CD8-positive, alpha-beta memory T cell (primary cell): ENCODE measurements at places on chromosomes 11 and 22. TPM values are rescaled to one million over a fixed set of nuclear protein-coding genes. Genes with fewer than 3 reads are reported as not detected.

Gene TSPAN18
- 0.60 TPM for total RNA-seq

Gene CELF1
- total RNA-seq, result 160 TPM

Gene KLHDC7B
- total RNA-seq, result 5.1 TPM

Gene MIOX
- 0.31 TPM for total RNA-seq

Gene LIMK2
- total RNA-seq, result 25.1 TPM

GRCh38 chr11:11732116-11732515, 109.7 kb upstream of the USP47 start:
- H3K4me3 ChIP-seq, result no peak overlapping the region
- no peaks in the 10 kb centered on the region for H3K27me3 ChIP-seq
- no peaks in the 10 kb centered on the region for H3K36me3 ChIP-seq

- no peak for DNase-seq
- H3K27ac ChIP-seq, result no peak overlapping the region
- H3K27me3 ChIP-seq, result no peaks in the 10 kb centered on the region
- no peaks in the 10 kb centered on the region for H3K36me3 ChIP-seq
Measured at GRCh38 chr11:105641433-105641832, 31.6 kb downstream of the GRIA4 start.

DNA sequence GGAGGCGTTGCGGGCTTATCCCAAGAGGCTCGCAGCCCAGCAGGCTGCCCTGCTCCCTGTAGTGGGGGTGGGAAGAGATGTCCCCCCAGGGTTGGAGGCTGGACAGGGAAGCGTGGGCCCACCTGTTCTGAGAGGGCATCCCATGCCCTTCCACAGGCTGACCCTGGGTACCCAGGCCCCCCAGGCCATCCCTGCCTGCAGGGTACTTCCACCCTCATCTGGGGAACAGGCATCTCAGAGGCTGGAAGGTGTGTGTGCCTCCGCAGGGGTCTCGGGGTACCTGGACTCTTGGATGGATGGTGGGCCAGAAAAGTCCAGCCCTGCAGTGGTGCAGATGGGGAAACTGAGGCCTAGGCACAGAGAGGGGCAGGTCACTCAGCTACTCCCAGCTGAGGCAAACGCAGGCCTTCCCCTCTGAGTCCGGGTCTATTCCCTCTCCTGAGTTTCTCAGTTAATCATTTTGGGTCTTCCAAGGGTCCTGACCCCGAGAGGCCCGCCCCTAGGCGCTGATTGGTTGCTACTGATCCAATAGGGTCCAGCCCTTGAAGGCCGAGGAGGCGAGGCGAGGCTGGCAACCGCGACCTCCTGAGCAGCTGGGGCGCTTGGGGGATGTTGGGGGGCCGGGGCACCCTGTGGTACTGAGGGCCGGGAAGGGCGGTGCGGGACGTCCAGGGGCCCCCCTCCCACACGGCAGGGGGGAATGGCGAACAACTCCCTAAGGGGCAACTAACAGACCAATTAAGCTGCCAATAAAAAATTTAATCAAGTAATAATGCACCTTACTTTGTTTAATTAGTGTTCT, 23.8 kb downstream of the FLRT1 start:
- peaks cover 10% of the 10 kb centered on the region for H3K4me1 ChIP-seq
- H3K27me3 ChIP-seq, result peaks cover 6% of the 10 kb centered on the region
- no peak overlapping the region for H3K27ac ChIP-seq
- DNase-seq, result no peak
- H3K36me3 ChIP-seq, result no peaks in the 10 kb centered on the region
- H3K4me3 ChIP-seq, result no peak overlapping the region

- H3K36me3 ChIP-seq, result no peaks in the 10 kb centered on the region
- H3K27ac ChIP-seq, result no peak overlapping the region
- no peak for DNase-seq
- no peaks in the 10 kb centered on the region for H3K27me3 ChIP-seq
Measured at GRCh38 chr11:17607083-17607429, 60.0 kb downstream of the OTOG start.

DNA sequence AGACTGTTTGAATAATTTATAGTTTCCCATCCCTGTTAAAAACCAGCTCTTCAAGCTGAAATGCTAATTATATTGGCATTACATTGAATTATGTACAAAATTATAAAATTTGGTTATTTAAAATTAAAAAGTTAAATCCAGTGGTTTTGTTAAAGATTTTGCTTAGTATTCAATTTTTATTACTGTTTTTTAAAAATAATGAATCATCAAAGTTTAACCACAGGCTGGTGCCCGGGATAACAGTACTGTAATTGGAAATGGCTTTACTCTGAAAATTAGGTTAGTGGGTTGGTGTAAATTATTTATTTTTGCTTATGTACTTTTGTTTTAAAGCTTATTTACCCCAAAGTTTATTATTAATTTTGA, 45.4 kb upstream of the WEE1 start:
- no peak for DNase-seq
- no peak overlapping the region for H3K27ac ChIP-seq
- peaks cover 17% of the 10 kb centered on the region for H3K36me3 ChIP-seq
- H3K4me1 ChIP-seq, result no peaks in the 10 kb centered on the region

DNA sequence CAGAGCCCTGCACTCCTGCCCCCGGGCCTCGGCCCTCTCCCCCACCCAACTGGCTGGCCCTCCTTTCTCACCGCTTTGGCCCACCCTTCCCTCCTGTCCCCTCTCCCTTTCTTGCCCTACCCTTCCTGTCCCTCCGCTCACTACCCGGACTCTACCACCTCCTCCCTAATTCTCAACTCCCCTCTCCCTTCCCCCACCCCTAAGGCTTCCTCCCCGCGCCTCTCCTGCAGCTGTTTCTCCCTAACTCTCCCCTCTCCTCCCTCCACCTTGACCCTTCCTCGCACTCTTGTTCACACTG, 421 bp downstream of the SLC15A3 start:
- H3K27me3 ChIP-seq, result no peaks in the 10 kb centered on the region
- no peaks in the 10 kb centered on the region for H3K36me3 ChIP-seq
- no peak overlapping the region for H3K27ac ChIP-seq
- H3K4me1 ChIP-seq, result peaks cover 16% of the 10 kb centered on the region
- no peak for DNase-seq
- peak overlapping the region; percentile 69 for H3K4me3 ChIP-seq

DNA sequence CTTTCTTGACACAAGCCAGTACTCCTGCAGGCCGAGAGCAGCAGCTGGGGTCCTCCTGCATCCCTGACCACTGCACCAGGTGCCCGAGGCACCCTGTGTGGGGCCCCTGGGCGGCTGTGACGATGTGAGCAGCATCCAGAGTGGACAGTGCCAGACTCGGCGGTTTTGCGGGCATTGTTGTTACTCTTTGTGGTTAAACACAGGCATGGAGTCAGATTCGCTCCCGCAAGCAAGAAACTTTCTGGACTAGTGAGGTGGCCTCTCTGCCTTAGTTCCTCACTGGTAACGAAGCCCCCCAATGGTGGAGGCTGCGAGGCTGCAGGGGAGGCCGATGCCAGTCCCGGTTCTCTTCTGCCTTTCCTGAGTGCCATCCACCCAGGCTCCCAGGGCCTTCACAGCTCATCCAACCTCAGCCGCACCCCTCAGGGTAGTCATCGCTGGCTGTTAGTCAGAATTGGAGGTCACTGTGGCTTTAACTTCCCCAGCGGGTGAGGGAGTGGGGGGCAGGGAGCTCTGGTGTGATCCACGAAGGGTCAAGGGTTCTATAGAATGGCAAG, 3.7 kb upstream of the CLDN5 start:
- DNase-seq, result no peak
- no peak overlapping the region for H3K27ac ChIP-seq
- no peaks in the 10 kb centered on the region for H3K4me1 ChIP-seq
- H3K4me3 ChIP-seq, result no peak overlapping the region
- H3K27me3 ChIP-seq, result peaks cover 7% of the 10 kb centered on the region

DNA sequence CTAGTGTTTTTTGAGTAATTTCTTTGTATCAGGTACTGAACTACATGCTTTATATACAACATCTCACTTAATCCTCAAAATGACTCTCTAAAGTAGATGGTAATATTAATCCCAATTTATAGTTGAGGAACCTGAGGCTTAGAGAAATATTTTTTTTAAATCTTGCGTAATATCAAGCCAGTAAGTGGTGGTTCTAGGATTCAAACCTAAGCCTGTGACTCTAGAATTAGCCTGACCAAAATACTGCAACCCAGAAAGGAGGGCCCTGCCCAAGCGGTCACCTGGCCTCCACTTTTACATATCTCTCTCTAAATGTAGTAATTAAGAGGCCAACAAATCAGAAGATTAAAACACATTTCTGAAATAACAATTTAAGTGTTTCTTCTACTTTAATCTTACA, 28.6 kb downstream of the SLC36A4 start:
- DNase-seq, result no peak
- H3K4me3 ChIP-seq, result no peak overlapping the region
- H3K27ac ChIP-seq, result no peak overlapping the region
- H3K36me3 ChIP-seq, result no peaks in the 10 kb centered on the region
- no peaks in the 10 kb centered on the region for H3K27me3 ChIP-seq
- H3K4me1 ChIP-seq, result no peaks in the 10 kb centered on the region

DNA sequence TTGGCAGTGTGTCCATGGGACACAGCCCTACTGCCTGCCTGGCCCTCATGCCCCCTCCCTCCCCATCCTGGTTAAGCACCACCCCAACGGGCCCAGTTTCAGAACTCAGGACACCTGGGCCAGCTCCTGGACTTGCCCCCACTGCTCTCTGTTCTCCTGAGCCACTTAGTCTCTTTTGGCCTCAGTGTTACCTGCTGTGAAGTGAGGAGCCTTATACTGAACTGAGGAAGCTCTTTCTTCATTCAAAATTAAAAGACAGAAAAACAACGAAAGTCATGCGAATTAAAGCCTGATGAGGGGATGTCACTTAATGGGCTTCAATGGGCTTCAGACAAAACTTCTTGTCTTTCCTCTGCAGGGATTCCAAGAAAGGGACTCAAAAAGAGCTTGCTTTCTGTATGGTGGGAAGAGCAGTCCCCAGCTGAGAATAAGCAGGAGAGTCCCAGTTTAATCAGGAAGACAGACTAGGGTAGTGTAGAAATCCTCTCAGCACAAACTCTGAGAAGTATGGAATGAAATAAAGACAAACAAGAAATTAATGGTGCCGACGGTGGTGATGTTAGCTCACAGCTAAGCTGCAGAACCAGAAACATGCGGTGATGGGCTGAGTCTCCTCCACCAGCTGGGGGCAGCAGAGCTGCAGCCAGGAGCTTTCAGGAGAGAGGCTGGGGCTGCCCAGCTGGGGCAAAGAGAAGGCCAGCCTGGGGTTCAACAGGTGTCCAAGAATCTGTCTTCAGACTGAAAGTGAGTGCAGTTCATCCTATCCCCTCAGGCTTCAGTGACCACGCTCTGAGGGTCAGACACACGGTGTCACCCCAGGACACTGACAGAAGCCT, 101.0 kb downstream of the GGTLC2 start:
- no peaks in the 10 kb centered on the region for H3K36me3 ChIP-seq
- H3K4me1 ChIP-seq, result peaks cover 8% of the 10 kb centered on the region
- H3K27ac ChIP-seq, result no peak overlapping the region
- no peak overlapping the region for H3K4me3 ChIP-seq

- DNase-seq, result no peak
- no peak overlapping the region for H3K27ac ChIP-seq
- no peaks in the 10 kb centered on the region for H3K27me3 ChIP-seq
- H3K4me1 ChIP-seq, result no peaks in the 10 kb centered on the region
Measured at GRCh38 chr11:12754021-12754420, 79.8 kb downstream of the TEAD1 start.

GRCh38 chr11:62132191-62132590, 8.4 kb downstream of the INCENP start:
- H3K36me3 ChIP-seq, result no peaks in the 10 kb centered on the region
- H3K4me1 ChIP-seq, result no peaks in the 10 kb centered on the region
- H3K27me3 ChIP-seq, result no peaks in the 10 kb centered on the region
- DNase-seq, result no peak

DNA sequence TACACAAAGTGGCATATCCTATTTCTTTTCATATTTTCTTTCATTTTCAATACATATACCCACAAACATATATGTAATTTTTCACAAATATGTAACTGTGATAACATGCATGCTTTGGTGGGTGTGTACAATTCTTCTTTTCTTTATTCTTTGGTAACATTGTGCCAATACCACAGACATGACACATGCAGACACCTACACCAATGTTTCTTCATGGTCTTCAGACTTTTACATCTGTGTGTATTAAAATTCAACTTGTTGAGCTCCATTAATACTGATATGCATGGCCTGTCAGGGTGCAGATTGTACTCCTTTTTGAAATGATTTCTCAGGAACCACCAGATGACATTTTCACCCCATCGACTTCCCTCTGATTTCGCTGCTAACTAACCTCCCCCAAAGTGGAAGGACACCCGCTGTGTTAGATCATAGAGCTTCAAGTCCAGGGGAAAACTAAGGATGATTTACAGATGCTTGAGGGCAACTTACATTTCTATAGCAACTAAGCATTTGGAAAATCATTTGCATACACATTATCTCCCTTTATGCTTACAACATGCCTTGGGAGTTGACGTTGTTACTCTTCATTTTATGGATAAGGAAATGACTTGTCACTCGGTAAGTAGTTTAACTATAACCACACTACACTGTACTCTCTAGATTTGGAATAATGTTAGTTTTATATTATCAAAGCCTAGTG, 10.5 kb upstream of the PANX3 start:
- no peak for DNase-seq
- H3K4me1 ChIP-seq, result no peaks in the 10 kb centered on the region
- H3K27me3 ChIP-seq, result peaks cover 8% of the 10 kb centered on the region
- no peak overlapping the region for H3K4me3 ChIP-seq

DNA sequence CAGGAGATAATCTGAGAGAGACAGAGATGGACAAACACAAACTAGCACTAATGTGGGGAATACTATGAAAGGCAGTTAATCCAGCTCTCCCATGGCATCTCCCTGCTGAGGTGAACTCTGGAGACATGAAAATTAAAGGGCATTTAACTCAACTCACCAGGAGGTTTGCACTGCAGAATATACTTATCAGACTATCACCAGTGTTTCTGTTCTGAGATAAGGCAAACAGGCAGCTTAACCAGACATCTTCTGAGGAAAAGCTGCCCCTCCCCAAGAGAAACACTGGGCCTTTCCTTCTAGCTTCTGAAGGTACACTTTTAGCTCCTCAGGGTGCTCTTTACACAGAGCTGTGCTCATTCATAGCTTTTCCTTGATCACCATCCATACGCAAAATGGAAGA, 85.5 kb downstream of the AMBRA1 start:
- H3K27ac ChIP-seq, result no peak overlapping the region
- no peaks in the 10 kb centered on the region for H3K27me3 ChIP-seq
- no peaks in the 10 kb centered on the region for H3K4me1 ChIP-seq
- H3K4me3 ChIP-seq, result no peak overlapping the region

GRCh38 chr11:124238512-124238911, 2.4 kb upstream of the OR8G1 start:
- H3K27me3 ChIP-seq, result no peaks in the 10 kb centered on the region
- no peaks in the 10 kb centered on the region for H3K36me3 ChIP-seq
- no peaks in the 10 kb centered on the region for H3K4me1 ChIP-seq

DNA sequence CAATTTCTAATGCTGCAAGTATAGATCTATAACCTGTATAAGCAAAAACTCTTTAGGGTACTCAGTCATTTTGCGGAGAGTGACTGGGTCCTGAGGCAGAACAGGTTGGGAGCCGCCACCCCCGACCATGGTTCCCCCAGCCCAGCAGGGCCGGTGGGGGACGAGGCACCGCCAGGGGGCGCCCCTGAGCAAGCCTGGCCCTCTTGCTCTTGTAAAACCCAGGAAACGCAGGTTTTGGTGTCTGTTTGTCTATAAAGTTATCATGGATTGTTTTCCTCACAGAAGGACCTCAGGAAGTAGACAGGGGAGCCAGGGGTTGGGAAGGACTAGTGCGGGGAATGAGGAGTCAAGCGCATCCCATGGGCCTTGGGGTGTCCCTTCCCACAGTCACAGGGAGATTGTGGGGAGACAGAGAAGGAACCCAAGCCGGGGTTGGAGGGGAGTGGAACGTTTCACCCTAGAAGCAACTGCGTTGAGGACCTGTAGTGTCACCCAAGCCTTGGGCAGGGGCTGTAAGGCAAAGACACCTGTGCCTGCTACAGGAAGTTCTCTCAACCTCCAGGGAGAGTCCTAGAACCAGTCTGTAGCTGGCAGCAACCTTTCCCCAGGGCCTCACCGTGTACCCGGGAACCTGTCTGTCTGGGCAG, 26.4 kb downstream of the KCTD17 start:
- no peaks in the 10 kb centered on the region for H3K27me3 ChIP-seq
- no peak overlapping the region for H3K27ac ChIP-seq
- no peak overlapping the region for H3K4me3 ChIP-seq
- peak; percentile 74 for DNase-seq
- H3K4me1 ChIP-seq, result peaks cover 38% of the 10 kb centered on the region
